Large intestine (tissue), 12 donors: ENCODE measurements at places on chromosomes 3 and 15. TPM values are rescaled to one million over a fixed set of nuclear protein-coding genes. Genes with fewer than 3 reads are reported as not detected.
A peak's percentile ranks its signal among the peaks of the same experiment; 100 is the strongest.

DNA sequence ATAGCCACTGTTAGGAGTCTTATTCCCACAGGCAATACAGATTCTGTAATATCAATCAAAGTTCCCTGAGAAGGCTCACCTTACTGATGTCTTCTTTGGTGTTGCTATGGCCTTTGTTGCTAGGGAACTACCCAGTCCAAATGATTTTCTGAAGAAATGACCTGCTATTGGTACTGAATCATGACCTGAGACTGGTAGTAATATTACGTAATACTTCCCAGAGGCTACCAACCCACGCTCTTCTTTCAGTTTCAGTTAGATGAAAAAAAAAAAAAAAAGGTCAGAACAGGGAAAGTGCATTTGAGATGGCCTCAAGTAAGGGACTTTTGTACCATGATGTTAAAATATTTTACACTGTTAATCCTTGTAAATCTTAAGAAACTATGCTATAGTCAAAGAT lies 1092.5 kb upstream of the EPHA6 start:
- peak; percentile 3 for DNase-seq

- DNase-seq: peak; percentile 49
Measured at GRCh38 chr15:77634266-77634962, 1.7 kb upstream of the LINGO1 start.

- no peak for DNase-seq
Measured at GRCh38 chr3:126117786-126118185, 33.9 kb upstream of the SLC41A3 start.

- no peak for DNase-seq
Measured at GRCh38 chr3:193372783-193373182, 5.8 kb downstream of the ATP13A5 start.

DNA sequence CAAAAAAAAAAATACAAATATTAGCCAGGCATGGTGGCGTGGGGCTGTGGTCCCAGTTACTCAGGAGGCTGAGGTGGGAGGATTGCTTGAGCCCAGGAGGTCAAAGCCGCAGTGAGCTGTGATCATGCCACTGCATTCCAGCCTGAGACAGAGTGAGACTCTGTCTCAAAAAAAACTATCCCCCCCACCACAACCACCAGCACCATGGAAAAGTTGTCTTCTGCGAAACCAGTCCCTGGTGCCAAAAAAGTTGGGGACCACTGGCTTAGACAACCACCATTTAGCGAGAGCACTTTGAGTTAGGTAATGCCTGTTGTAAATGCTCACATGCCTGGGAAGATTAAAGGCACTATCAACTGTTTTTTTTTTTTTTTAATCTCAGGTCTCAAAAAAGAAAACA lies 15.4 kb downstream of the ARHGAP31 start:
- no peak for DNase-seq

DNA sequence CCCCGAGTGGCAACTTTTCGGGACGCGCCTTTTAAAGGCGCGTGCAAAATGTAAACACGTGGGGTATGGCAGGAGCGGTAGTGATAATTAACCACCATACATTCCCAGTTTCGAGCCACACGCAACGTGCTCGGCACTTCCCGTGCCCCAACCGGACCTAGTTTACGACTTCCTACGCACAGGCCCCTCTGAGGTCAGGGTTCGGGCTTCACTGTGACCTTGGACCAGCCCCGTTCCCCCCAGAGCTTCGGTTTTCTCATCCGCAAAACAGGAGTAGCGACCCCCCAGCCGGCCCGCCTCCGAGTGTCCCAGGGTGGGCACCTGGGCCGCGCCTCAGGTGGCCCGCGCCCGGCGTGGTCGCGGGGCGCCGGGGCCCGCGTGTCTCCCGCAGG lies 451 bp downstream of the CHCHD4 start:
- peak; percentile 87 for DNase-seq

DNA sequence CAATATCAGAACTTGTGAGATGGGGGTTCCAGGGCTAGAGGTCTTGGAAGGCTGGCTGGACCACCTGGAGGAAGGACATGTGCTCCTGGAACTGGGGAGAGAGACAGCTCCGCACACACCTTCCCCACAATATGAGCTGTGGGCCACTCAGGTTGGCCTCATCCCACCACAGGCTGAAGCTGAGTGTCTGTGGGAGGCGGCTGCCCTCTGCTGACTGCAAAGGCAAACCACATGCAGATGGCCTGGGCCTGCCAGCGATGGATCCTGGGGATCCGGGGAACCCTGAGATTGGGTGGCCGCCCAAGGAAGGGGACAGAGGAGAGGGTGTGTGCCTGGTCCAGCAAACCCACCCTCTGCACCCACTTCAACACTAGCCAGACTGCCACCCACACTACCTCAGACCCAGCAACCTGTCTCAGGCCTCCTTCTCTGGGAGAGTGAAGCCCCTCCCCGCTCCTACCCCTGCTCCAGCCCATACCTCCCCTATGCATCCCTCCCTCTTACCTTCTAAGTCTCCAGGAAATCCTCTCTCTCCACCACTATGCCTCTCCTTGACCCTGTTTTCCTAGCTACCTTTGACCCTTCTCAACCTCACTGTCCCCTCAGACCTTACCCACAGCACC lies 44.8 kb downstream of the CYP11A1 start:
- DNase-seq: peak; percentile 42

DNA sequence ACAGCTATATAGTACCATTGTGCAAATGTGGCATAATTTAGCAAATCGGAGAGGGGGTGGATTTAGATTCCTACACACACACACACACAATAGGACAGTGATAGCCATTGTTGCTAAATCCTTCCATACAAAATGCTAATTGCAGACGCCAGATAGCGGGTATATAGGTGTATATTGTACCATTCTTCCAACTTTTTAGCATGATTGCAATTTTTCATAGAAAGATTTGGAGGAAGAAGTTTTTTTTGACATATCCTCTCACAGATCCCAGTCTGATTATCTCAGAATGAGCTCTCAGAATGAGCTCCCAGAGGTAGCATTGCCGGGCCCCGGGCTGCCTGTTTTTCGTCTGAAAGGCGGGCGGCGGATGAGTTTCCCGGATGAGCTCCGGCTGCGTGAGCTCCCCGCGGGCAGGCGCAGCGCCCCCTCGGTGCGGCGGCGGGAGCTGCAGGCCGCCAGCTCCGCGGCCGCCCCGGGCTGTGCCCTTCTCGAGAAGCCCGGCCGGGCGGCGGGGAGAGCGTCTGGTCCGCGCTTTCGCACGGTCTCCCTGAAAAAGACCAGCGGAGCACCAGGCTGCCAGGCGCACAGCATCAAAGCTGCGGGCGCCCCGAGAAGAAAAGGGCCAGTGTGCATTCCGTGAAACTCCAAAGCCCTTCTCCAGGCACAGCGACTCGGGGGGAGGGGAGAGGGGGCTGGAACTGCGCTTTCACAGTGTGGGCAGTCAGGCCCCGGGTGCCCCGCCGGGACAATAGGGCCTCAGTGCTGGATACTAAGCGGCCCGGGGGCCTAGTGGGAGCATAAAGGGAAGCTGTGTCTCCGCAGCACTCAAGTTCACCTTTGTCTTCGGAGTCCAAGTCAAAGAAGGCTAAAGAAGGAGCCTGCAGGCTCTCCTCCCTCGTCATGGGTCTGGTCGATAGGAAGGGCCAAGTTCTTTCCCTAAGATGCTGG lies 12.0 kb upstream of the SHC4 start:
- DNase-seq: peak; percentile 75

GRCh38 chr3:130626049-130626448 lies 109.1 kb downstream of the COL6A6 start:
- DNase-seq: no peak

DNA sequence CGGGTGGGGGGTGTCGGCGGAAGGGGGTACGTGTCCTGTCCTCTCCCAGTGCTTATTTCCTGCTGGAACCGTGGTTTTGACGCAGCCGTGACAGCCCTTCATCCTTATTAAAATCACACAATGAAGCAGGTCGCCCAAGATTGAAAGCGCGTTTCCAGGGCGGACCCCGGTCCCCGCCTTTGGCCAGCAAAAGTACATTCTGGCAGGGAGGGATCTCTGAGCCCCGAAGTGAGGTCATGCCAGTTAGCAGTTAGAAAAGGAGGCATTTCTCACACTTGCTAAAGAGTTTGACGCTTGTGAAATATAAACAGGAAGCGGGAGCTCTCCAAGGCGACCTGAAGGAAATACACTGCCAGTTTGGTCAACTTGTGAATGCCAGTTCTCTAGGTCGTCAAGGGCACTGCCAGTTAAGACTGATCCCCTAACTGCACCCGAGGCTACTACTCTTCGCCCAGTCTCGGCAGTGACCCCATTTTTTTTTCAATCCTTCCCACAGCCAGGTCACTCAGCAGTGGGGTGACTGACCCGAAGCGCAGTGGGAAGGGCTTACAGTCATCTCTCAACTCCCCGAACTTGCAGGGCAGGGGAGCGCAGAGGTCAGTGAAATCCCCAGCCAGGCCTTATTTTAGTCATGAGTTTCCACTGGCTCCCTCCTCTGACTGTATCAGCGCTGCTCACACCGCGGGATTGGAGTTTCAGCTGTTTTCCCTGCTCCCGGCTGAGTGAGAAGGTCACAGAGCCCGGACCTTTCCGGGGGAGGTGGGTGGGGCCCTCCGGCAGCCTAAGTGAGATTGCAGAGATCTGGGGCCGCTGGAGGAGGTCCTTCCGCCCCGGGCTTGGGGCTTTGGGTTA lies 2.0 kb upstream of the BHLHE40 start:
- peak; percentile 85 for DNase-seq

DNA sequence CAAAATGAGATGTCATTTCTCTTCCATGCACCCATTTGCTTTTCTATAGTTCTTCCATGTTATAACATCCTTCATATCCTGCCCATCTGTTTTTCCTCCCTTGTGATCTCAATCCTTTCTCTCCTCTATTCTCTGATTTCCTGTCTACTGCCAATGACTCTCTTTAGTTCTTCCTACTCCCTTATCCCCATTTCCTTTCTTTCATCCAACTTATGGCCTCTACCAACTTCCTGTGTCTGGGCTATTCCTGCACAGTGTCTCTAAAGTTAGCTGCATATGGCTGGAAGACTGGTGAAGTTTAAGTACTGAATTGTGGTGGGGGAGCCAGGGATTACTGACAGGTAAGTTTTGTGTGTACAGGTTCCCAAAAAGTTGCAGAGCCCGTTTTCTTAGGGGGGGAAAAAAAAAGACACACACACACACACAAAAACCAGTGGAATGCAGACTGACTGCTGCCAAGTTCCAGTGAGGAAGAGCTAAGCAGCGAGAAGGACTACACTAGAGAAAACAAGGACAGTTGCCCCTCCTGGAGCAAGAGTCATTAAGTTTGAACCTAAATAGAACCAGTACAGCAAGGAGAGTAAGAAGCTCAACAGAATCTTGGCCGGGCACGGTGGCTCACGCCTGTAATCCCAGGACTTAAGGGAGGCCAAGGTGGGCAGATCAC lies 28.8 kb downstream of the XRN1 start:
- no peak for DNase-seq

- no peak for DNase-seq
Measured at GRCh38 chr3:121064121-121064520, 156.1 kb downstream of the STXBP5L start.

DNA sequence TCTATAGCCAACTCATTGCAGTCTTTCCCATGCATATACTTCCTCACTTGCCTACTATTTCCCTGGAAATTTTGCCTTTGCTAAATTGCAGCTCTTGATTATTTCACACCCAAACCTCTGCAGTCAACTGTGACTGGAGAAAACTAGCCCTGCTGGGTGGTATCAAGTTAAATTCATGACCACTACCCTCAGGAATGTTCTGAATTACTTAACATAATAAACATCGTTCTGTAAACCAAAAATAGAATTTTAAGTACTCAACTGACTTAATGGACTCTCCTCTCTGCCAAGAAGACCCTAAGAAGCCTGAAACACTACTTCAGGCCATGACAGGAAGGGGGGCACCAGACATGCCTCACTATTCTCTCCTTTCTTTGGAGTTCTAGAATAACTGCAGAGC lies 1278.0 kb upstream of the GBE1 start:
- DNase-seq: no peak

- DNase-seq: peak; percentile 33
Measured at GRCh38 chr3:9951962-9952805, at the start of gene PRRT3. PRRT3 (minus strand) TSS chr3:9952408; CDS start chr3:9950115, 2,293 bp downstream.

GRCh38 chr3:144821583-144821982 lies 850.0 kb downstream of the DIPK2A start:
- no peak for DNase-seq

MESD gene
- 29.6 TPM for polyA plus RNA-seq

A4GNT gene
- polyA plus RNA-seq: 0.07 TPM

COMMD2 gene
- polyA plus RNA-seq: 40.8 TPM

PLA2G4D gene
- 0.06 TPM for polyA plus RNA-seq

PROS1 gene
- 43.5 TPM for polyA plus RNA-seq

HES1 gene
- polyA plus RNA-seq: 53.9 TPM
